ENCODE measurements at places on chromosomes 6 and 20.

GRCh38 chr6:161634916-161635315, 361.1 kb upstream of the AGPAT4 start:
- no peak for DNase-seq

DNA sequence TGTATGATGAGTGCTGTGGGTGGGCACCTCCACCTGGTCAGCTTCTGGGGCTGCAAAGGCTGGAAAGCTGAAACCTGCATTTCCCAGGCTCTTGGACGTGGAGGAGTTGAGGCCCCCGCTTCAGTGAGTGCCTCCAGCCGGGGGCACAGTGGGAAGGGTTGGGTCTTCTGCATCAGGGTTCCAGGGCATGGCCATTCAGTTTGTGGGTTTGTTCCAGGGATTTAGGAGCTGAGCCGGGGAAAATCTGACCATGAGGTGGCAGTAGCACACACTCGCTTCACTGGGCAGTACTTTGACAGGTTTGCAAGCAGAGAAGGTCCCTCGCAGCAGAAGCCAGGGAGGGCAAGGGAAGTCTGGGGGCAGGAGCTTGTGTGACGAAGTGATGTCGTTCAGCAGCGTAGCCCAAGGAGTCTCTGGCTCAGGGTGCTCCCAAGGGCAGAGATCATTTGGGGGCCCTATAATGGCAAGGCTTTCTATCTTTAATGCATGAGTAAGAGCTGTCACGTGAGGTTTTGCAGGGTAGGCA, 69.5 kb upstream of the SULF2 start:
- DNase-seq = no peak

DNA sequence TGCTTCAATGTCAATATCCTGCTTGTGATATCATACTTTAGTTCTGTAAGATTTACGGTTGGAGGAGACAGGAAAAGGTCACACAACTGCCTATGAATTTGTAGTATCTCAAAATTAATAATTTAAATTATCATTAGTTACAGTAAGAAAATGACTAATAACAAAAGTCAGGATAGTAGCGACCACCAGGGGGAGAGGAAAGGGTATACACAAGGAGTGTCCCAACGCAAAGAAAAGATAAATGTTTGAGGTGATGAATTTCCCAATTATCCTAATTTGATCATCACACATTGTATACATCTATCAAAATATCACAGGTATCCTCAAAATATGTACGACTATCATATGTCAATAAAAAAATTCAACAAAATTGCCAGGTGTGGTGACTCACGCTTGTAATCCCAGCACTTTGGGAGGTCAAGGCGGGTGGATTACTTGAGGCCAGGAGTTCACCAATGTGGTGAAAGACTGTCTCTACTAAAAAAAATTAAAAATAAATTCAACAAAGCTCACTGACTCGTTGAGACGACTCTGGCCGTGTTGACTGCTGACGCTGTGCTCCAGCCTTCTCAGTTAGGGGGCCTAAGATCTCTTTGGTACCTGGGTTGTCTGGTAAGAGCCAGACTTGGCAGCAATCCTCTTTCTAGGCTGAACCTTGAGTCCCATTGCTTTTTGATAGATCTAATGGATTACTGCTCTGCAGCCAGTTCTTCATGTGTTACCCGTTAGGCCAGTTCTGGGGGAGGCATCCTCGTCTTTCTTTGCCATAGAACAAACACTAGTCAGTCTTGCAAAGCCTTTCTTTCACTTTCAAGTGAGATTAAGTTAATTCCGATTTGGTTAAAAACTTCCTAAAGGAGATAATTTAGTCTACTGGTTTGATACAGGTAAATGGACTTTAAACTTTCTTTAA, 9.0 kb upstream of the OVOL2 start:
- no peak for DNase-seq

DNA sequence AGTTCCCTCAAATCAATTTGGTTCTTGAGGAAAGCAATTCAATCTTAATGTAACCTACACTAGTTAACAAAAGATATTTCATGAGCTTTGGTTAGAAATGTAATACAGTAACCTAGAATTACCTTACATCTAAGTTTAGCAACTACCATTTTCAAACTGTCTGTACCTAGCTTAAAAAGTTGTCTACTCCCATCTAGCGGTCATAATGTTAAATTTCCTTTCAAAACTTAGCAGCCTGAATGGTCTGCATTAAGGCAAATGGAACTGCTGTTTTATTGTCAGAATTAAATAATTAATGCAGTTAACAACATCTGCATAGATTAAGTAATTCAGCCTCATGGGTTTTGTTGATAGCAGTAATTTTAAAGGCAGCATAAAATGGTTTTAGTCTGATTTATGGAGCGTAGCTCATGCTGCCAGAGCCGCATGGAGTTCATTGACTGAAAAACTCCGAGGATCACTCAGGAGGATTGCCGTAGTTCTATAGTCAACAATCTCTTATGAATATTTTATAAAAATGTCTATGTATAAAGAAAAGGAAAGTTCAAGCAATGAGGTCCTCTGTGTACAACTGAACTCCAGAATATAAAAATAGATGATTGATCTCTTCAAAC, 485.4 kb upstream of the MANEA start:
- no peak for DNase-seq

GRCh38 chr6:130046671-130047070, 28.3 kb downstream of the L3MBTL3 start:
- no peak for DNase-seq

- no peak for DNase-seq
Observed at GRCh38 chr20:2691127-2691526, 1.5 kb upstream of the EBF4 start.

- DNase-seq = no peak
Observed at GRCh38 chr20:2578475-2579192, 42.3 kb downstream of the TMC2 start.

DNA sequence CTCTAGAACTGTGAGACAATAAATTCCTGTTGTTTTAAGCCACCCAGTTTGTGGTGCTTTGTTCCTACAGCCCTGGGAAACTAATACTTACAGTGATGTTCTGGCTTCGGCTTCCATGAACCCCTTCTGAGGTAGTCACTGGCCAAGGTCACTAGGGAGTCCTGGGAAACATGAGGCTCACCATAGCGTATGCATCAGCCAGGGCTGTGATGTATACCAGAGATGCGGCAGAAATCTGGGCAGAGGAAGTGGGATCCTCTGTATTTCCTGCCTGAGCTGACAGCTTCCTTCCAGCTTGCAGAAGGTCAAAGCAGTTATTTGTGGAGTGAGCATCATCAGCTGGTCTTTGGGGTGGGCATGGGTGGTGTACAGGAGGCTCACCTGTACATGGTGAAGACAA, 27.9 kb downstream of the KAT14 start:
- no peak for DNase-seq

- no peak for DNase-seq
Observed at GRCh38 chr6:158854214-158855101, 35.3 kb upstream of the EZR start.

- no peak for DNase-seq
Observed at GRCh38 chr20:52422574-52423336, 231.2 kb upstream of the ZFP64 start.

GRCh38 chr6:56690519-56691285, 48.0 kb upstream of the DST start:
- no peak for DNase-seq

DNA sequence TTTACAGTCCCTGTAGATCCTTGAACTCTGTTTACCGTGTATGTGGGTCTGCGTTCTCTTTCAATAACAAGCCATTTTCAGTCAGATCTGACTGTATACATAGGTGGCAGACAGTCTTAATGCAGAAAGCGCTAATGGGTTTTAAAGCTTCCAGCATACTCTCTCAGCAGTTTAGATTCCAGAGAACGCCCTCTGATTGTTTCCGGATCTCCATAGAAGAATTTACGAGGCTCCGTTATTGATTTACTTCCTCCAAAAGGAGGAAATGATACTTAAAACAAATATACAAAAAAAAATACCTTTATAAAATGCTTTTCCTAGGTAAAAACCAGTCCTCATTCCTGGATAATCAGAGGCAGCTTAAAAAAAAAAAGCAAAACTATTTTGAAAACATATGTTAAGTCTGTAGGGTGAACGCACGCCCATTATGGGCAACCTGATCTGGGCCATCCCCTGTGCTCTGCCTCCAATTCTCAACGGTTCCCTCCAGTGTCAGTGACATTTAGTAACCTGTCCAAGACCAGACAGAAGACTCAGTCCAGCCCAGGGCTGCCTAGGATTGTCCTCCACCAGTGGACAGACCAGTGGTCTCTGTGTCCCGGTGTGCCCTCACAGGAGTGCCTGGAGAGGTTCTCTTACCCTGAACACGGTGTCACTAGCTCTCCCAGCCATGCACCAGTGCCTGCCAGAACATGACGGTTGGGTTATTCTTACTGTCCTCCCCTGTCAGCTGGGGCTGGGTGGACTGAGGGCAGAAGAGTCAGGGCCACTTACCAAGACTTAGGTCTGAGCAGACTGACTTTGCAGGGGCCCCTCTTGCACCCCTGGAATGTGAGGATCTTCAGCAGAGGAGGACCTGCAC, 217.3 kb downstream of the ARID1B start:
- DNase-seq = no peak

DNA sequence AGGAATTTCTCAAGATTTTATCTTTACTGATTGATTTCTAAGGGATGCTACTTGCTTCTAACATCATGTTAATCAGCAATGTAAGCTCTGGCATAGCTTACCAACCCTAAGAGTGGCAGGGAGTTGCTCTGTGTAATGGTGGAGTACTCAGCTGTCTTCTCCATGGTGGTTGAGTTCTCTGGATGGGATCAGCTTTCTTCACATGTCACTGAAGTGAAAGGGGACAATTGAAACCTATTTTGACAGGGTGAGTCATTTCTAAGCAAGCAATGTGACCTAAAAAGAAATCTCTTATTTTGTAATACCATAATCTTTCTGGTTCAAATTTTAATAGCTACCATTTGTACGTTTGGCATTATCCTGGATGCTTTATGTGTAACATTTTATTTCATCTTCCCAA, 430.4 kb downstream of the GJA1 start:
- DNase-seq = no peak

DNA sequence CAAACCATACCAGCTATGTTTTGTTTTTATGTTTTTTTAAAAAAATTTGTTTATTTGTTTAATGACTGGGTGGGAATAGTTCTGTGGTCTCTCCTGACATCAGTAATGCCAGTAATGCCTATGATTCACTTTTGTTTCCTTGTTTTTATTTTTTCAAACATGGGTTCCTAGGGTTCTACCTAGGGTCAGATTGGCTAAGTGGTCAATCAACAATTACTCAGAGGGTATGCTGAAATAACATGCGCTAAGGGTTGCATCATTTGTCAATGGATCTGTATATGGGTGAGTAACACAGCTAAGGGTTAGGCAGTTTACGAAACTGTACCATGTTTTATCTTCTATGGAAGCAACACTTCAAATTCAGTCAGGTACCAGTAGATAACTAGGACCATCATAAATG, 583.8 kb upstream of the GJE1 start:
- no peak for DNase-seq
